AG08396 (cell line): ENCODE measurements at places on chromosomes 13 and 19.

DNA sequence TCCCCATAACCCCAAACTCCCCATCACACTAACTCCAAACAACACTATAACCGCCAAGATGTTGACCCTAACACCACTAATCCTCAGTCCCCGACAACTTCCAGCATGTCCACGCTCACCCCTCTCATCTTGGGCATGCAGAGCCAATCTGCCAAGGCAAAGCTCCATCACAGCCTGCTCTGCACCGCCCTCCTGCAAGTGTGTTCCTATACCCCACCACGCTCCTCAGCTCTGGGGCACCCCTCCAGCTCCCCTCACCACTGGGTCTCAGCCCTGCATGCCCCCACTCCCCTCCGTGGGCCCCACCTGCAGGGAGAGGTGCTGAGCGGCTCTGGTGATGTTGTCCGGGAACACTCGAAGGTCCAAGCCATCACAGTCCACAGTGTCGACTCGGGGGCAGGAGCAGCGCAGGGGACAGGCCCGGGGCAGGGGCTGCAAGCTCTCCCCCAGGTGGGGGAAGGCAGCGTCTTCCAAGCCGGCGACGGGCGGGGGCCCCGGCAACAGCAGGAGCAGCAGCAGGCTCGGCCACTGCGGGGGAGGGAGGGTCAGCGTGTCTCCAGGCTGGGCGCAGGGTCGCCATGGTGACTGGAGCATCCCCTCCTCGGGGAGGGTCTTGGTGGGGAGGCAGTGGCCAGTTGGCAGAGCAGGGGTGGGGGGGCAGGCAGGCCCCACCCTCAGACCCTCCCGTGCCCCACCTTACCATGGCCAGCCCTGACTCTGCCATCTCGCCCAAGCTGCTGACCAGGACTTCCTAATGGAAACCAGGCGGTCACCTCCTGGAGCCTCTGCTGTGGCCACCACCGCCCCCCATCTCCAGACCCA, 527 bp downstream of the PODNL1 start:
- DNase-seq, result no peak

GRCh38 chr13:73075546-73075945, 16.7 kb downstream of the KLF5 start:
- DNase-seq, result no peak

GRCh38 chr13:91313103-91313502, 34.4 kb upstream of the MIR17HG start:
- peak; percentile 2 for DNase-seq

DNA sequence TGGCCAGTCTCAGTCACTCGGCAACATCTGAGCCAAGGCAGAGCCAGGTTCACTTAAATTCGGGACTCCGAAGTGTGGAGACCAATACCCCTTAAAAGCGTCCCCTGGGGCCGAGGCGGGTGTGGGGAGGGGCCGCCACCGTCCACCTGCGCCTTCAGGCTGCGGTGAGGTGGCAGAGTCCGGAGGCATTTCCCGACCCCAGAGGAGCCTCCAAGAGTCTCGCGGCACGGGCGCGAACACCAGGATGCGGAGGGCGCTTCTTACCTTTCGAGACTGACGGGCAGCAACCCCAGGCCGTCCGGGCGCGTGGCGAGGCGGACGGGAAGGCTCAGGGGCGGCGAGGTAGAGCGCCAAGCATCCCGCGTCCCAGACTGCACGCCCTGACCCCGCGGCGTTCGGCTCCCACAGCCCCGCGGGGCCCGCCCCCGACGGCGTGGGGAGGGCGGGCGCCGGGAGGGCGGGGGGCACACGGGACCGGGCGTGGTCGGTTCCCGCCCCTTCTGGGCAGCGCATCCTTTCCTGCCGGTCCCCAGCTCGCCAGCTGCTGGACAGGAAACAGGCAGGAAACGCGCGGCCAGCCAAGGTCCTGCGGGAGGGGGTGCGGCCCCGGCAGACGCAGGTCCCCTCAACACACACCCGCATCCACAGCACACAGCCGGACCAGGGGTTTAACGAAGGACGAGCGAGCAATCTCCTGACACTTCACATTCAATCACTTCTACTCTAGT, at the start of gene THSD1:
THSD1 (minus strand) TSS at position 406 of the 728 bp plus-strand sequence. CDS start 3,572 bp downstream, outside the sequence.
- peak; percentile 83 for DNase-seq

GRCh38 chr13:24075137-24075975, 85.2 kb upstream of the SPATA13 start:
- DNase-seq, result peak; percentile 26

DNA sequence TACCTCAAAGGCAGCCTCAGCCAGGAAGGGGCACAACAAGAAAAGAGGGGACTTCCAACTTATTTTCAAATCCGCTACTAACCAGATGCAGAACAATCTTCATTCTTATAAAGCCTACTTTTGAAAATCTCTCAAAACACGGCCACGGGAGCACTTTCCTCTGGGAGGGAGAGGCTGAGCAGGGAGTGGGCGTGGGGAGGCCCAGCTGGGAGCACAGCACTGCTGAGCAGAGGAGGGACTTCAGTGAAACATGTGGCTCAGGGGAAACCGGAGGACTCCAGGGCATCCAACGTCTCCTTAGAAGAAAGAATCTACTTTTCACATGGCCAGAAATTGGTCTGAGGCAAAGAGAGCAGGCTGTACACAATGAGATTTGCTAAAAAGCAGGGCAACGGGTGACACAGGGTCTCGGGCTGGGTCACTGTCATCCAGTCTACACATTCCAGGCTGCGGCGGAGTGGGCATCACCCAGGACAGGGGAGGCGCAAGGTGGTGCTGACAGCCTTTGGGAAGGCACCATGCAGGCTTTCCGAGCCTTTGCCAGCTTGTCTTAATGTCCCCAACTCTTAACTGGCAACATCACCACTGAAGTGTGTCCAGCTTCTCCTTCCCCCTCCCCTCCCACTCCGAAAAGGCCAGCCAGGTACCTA, 117.1 kb downstream of the STK24 start:
- no peak for DNase-seq

GRCh38 chr19:29400917-29401711, 124.7 kb upstream of the VSTM2B start:
- DNase-seq, result no peak

- DNase-seq, result no peak
Observed at GRCh38 chr13:51997641-51998330, 13.5 kb downstream of the ATP7B start.

GRCh38 chr13:23766283-23766682, 122.9 kb downstream of the MIPEP start:
- no peak for DNase-seq

GRCh38 chr19:48123907-48124651, 13.5 kb upstream of the PLA2G4C start:
- peak; percentile 54 for DNase-seq

- DNase-seq, result peak; percentile 61
Observed at GRCh38 chr13:107866941-107867623, 348.3 kb downstream of the LIG4 start.

- no peak for DNase-seq
Observed at GRCh38 chr13:22517544-22517943, 663.2 kb upstream of the SGCG start.

DNA sequence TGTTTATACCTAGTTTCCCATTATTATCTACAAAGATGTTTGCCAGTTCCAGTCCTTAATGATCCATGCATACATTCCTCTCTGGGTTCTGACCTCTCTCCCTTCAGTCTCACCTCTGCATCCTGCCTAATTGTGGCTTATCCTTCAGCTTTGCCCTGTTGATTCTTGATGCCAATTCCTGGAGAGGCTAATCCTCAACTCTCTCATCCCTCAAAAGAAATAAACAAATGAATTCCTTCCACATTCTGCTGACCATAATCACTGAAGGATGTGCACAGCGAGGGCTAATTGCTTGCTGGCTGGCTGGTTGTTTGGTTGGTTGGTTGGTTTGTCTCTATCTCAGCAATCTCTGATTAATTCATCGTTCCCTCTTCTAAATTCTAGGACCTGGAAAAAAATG, 113.8 kb downstream of the IRS2 start:
- DNase-seq, result peak; percentile 38

DNA sequence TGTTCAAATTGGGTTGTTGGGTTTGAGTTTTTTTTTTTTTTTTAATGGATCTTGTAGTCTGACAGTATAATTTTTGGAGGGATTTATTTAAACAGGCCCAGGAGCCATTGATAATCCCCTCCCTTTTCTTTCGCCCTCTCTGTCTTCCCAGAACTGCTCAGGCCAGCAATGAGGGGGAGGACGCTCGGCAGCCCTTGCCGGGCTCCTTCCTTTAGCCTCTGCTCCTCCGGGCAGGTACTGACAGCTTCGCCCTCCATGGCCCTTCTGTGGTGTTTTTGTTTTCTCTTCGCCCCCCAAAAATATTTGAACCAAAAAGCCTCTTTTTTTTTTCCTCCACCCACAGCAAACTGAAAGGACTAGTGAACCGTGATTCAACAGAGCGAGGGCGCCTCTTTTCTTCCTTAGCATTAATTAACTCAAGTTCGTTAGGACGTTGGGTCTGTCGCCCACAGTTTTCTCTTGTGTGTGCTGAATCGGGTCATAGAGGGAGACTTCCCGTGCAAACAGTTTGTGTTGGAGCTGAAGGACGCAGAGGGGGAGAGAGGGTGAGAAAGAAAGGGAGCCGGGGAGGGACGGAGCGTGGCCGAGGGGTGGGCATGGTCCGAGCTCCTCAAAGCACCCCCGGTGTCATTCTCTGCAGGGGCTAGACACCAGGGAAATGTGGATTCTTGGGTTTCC, 21.5 kb downstream of the NFIX start:
- no peak for DNase-seq

- no peak for DNase-seq
Observed at GRCh38 chr13:23615395-23616081, 45.3 kb downstream of the TNFRSF19 start.

DNA sequence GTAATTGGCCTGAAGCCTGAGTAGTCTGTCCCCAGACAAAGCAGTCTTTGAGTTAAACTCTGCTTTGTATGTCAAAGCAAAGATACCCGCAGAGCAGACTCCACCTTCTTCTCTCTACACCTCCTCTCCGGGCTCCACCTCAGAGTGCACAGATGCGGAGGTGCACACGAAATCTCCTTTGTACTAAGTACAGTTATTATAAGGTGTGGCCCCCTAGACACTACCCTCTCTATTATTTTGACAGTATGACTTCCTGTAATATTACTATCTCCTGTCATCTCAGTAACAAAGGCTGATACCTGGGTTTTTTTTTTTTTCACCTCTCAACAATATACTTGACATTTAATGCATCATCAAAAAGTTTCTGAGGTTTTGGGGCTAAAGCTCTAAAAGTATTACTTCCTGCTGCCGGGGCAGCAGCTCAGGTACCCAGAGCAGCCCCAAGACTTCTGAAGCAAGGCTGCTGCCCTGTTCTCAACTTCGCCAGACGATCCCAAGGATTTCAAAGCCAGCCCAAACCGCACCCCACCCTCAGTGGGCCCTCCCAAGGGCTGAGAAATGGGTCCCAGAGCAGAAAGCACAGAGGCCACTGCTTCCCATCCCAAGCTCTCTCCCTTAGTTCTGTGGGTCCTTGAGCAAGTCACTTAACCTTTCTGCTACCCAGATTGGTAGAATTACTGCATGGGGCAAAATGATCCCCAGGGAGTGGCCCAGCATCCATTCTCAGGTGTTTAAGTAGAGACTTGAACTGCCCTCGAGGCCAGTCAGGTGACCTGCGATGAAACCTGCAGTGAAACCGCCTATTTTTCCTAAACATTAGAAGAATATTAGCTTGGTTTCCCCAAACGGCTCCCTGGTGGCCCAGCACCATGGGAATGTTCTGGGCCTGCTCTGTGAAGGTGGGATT, 180.6 kb downstream of the FOXO1 start:
- DNase-seq, result no peak

- no peak for DNase-seq
Observed at GRCh38 chr19:9219489-9219888, at the start of gene OR7D4. Gene OR7D4, minus strand, starts transcription at chr19:9219589. Its CDS starts 4,752 bp downstream, at chr19:9214837.

GRCh38 chr13:102799426-102800144, 666 bp downstream of the BIVM start:
- peak; percentile 55 for DNase-seq

DNA sequence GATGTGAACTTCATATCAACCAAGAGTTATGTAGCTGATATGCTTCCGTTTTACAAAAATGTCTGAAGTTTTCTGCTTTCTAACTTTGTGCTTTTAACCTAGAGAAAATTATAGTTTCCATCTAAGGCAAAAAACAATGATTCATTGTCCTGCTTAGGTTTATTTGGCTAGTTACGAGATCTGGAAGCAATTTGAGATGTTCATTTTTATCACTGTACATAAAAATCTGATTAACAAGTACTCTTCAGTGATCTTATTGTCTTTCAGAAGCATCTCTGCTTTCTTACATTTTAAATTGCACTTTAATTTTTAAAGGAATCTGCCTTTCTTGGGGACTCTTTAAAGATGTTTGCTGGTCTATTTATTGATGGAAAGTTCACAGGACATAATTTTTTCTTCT, 188.1 kb downstream of the RFC3 start:
- DNase-seq, result no peak

- DNase-seq, result peak; percentile 86
Observed at GRCh38 chr19:12777217-12778016, 2.1 kb upstream of the HOOK2 start.

DNA sequence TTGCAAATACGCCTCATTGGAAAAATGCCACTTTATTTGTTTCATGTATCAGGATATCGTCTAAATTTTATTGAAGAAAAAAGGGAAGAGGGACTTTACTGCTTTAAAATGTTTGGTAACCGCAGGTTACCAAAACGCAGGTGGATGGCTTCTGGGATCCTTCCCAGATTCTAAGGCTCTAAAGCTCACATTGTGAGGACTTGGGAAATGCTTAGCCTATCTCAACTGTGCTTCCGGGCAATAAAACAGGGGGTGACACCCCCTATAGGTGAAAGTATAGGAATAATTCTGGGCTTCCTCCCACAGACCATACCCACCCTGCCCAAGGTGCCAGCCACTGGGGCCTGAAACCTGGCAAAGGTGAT, 73.2 kb upstream of the IPO5 start:
- DNase-seq, result no peak

- no peak for DNase-seq
Observed at GRCh38 chr19:21638776-21639175, 128.6 kb downstream of the ZNF100 start.

- DNase-seq, result no peak
Observed at GRCh38 chr13:110455444-110455843, 106.1 kb downstream of the RAB20 start.

GRCh38 chr19:39472746-39473442, 7.7 kb upstream of the TIMM50 start:
- no peak for DNase-seq

DNA sequence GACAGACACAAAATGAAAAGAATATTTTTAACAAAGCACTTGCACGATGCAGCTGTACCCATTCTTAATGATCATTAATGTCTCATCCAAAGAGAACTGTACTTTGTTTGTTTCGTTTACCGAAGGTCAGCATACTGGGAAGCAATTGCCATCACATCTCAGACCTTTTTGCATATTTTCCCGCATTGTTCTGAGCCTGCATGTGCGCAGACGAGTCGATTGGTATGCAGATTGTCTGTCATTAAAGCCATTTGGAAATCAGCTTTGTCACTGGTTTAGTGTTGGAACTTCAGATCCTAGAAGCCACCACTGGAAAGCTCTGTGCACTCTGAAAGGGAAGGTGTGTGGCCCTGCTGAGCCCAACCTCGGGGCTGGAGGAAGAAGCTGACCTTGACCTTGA, 15.6 kb downstream of the SPACA7 start:
- no peak for DNase-seq

- DNase-seq, result peak; percentile 69
Observed at GRCh38 chr13:110047496-110047895, 259.5 kb downstream of the COL4A1 start.

GRCh38 chr19:17846146-17846545, 1.6 kb downstream of the JAK3 start:
- DNase-seq, result no peak

GRCh38 chr19:38190061-38190460, 34.0 kb downstream of the DPF1 start:
- no peak for DNase-seq
